Lower lobe of right lung (tissue), 2 donors: ENCODE measurements at places on chromosomes 2 and 18.

- no peak for DNase-seq
Observed at GRCh38 chr18:22985250-22985649, 52.1 kb downstream of the RBBP8 start.

GRCh38 chr2:10016001-10016801, 27.1 kb upstream of the KLF11 start:
- DNase-seq: peak; percentile 41

- no peak for DNase-seq
Observed at GRCh38 chr2:205066081-205066480, 520.8 kb downstream of the PARD3B start.

DNA sequence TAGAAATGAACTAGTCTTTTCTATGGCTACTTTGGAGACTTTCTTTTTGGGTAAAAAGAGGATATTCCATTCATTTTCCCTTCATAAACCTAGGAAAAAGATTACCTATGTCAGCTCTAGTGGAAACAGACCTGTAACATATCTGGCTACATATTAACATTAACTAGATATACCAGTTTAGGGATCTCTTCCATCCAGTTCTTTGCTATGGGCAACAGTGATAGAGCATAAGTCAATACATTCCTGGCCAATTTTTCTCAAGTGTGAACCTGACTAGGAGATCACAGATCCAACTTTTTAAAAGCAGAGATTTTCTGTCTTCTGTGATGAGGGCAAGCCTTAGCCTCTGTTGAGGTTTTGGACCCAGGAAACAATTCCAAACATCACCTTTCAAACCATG, 34.5 kb downstream of the PLEKHM3 start:
- no peak for DNase-seq

DNA sequence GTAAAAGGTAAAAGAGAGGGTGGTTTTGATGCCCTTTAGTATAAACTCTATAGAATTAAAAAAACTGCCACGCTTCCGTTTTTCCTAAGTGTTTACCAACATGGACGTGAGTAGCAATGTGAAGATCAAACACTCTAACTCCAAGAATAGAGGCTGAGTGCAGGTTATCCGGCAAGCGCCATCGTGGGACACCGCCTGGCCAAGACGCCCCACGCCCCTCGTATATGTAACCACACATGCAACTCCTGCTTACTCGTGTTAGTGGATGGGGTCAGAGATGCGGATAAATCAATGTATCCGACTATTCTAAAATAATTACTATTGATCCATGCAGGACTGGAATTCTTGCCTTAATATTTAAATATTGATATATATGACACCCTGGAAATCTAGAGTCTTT, 741.3 kb downstream of the GALR1 start:
- no peak for DNase-seq

GRCh38 chr2:193331676-193332075, 1136.9 kb upstream of the TMEFF2 start:
- no peak for DNase-seq

- peak; percentile 64 for DNase-seq
Observed at GRCh38 chr2:217954469-217954868, 48.3 kb downstream of the TNS1 start.

GRCh38 chr2:149146876-149147275, 108.4 kb downstream of the LYPD6B start:
- no peak for DNase-seq

DNA sequence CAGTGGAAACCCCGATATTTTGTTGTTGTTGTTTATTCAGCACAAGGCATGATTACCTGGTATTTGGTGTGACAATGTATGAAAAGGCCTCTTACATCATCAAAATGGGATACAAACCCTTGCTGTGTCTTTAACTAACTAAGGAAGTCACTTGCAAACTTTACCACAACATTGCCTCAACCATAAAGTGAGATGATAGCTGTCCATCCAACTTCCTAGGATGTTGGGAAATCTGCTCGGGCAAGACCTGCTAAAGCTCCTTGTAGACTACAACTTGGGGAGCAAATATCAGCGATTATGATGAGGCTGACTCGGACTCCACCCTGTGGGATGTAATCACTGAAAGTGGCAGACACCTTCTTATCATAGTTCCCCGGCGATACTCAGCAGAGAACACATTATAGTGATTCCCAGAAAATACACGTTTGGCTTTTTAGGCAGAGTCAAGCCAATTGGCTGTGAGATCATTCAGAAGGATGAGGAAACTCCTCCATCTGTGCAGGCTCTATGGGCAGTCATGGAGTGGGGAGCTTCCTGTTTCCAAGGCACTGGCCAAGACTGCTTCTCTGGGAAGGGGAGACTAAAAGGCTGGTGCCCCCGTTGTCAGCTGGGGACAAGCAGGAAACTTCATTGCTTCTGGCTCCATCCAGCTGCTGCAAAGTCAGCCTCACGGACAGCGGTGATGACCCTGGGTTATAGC, 289.0 kb downstream of the RNF144A start:
- no peak for DNase-seq

DNA sequence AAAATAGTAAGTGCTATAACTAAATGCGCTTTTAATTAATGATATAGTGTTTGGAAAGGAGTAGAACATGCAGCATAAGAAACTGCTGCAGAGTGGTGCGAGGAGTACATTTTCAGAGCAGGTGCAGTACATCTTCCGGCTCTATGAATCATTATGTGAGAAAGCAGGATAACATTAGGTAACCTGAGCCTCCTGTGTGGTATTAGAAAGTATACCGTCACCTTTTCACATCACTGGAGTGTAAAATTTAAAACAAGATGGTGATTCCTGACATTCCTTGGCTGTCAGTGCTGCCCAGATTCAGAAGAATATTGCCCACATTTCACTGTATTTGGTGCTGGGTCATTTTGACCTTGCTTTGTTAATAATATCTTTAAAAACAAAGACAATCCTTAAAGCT, 7.8 kb upstream of the DYNC2LI1 start:
- no peak for DNase-seq

- peak; percentile 55 for DNase-seq
Observed at GRCh38 chr2:86416146-86416545, 25.0 kb upstream of the KDM3A start.

GRCh38 chr2:84306361-84306760, 152.7 kb downstream of the SUCLG1 start:
- DNase-seq: no peak

DNA sequence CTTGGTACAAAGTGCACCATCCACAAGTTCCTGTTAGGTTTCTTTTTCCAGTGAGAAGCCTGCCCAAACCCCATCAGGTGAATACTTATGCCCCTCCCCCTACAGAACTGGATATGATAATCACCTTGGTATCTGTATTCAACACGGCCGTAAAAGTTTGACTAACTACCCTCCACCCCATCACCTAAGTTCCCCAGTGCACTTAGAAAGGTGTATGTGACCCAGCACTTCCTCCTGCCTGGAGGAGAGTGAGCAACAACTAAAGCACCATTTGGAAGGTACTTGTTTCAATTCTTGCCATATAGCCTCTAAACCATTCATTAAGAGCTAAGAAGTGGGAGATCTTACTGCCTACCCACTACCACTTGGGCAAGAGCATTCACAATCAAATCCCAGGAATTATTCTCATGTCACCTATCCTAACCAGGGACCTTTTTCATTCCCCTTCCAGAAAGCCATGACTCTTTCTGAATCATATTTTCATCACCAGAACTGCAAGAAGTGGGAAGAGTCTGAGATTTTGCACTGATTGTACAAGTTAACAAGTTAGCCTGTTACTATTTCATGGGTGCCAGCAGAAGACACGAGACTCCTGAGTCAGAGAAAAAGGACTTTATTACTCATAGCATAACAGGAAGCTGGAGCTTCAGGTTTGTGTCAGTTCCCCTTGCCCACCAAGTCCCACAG, 53.5 kb upstream of the NDUFV2 start:
- DNase-seq: no peak

DNA sequence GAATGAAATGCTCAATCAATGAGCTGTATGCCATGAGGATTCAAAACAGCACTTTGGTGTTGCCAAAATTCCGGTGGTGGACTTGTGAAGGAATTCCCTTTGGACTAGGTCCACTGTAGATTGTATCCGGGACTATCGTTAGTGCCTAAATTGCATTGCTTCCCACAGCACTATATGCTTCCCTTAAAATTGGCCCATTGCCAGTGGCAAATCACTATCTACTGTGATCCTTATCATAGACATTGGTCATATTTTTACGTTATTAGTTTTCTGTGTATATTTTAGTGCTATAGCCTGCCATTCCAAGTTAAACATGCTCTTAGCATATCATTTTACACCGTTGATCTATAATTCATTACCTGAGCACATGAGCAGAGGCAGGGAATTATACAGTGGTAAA, 1.7 kb downstream of the PJVK start:
- DNase-seq: no peak

GRCh38 chr2:191797500-191797899, 49.4 kb downstream of the CAVIN2 start:
- no peak for DNase-seq

DNA sequence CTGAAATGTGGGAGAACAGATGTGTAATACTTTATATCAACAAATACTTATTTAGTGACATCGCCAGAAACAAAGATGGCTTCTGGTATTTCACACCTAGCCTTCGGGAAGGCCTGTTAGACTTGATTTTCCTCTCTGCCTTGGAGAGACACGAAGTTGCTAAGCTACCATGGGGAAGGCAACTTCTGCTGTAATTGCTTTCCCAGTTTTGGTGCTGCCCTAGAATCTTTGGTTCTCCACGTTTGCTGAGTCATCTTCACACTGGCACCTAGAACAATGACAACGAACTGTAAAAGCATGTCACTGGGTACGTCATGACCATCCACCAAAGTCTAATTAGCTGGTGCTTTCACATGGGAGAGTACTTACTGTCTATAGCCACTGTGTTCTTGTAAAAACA, 58.7 kb upstream of the ACTR3 start:
- DNase-seq: no peak

DNA sequence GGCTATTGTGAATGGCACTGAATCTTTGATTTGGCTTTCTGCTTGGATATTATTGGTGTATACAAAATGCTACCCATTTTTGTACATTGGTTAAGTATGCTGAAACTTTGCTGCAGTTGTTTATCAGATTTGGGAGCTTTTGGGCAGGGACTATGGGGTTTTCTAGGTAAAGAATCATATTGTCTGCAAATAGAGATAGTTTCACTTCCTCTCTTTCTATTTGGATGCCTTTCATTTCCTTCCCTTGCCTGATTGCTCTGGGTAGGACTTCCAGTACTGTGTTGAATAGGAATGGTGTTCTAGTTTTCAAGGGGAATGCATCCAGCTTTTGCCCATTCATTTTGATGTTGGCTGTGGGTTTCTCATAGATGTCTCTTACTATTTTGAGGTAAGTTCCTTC, 489.1 kb upstream of the LRATD1 start:
- no peak for DNase-seq

DNA sequence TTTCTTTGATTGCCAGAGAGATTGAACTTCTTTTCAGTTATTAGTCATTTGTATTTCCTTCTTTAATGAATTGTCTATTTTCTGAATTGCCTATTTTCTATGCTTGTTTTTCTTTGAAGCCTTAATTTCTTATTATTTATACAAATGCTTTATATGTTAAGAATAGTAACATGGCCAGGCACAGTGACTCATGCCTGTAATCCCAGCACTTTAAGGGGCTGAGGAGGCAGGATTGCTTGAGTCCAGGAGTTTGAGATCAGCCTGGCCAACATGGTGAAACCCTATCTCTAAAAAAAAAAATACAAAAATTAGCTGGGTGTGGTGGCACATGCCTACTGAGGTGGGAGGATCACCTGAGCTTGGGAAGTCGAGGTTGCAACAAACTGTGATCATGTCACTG, 4.7 kb upstream of the RAB11FIP5 start:
- DNase-seq: no peak

- no peak for DNase-seq
Observed at GRCh38 chr2:105334211-105334610, 3.1 kb upstream of the C2orf49 start.

DNA sequence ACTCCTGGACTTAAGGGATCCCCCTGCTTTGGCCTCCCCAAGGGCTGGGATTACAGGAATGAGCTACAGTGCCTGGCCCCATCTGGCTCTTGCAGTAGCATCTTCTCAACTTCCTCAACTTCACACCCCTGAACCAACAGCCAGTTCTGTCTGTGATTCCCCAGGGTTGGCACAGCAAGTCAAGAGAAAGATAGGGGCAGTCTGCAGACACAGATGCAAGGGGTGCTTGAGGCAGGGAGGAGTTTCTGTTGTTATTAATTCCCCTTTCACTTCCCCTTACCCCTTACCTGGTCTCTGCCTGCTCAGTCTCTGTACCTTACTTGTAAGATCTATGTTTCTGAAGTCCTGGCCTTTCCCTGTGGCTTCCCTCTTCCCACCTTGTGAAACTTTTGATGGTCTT, 54.1 kb upstream of the MEX3C start:
- no peak for DNase-seq

DNA sequence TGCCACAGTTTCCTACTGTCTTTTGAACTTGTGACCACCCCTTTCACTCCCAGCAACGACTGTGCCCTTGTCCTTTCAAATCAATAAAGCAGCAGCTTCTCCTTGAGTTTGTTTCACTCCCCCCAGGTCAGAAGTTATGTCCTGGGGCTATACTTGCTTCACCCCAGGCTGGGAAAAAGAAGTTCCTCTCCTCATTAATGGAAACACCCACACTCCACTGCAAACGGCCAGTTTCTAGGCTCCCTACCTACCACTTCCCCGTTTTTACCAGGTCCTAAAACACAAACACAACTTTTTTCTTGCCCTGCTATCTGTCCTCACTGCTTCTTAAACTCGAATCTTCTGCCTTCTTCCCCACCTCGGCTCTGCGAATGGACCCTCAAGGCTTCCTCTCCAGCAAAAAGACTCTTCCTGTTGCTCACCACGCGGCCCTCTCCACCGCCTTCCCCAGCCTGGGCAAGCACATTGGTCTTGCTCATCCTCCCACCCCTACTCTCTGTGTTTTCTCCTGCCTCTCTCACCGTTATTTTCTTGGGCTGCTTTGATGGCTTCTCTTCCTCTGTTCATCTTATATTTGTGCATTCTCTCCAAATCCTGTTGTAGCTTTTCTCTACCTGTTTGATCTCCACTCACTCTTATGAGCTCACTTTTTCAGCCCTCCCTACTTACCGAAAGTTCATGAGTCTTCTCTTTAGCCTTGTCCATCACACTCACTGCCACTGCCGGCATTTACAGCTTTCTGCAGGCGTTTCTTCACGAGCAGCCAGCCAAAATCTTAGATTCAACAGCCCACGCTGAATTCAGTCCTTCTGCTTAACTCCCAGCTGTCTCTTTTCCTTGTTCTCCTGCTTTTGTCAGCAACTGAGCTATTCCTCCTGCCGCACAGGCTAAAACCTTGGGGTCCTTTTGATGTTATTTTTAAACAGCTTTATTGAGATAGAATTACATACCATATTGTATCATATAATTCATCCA, 7.0 kb upstream of the SP5 start:
- DNase-seq: no peak

- no peak for DNase-seq
Observed at GRCh38 chr18:26654616-26655524, 106.5 kb upstream of the KCTD1 start.

DNA sequence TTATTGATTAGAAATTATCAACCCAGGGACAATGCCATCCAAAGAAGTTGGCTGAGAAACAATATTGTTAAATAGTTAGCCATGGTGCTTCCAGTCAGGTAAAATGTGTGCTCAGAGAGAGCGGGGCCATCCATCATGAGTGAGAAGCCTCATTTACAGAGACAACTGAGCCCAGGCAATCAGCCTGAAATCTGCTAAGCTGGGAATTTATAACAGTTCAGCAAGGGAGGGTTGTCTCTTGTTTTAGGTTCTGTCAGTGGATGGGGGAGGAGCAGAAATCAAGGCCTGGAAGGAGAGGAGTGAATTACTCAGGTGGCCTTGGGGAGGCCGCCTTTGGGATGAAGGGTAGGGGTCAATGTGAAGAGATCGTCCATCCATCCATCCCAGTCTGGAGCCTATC, 102.5 kb upstream of the ST8SIA3 start:
- no peak for DNase-seq
